Right cardiac atrium (tissue), 5 donors: ENCODE measurements at places on chromosomes 2 and 18. TPM values are rescaled to one million over a fixed set of nuclear protein-coding genes. Genes with fewer than 3 reads are reported as not detected.

GRCh38 chr2:36374585-36374984 lies 19.0 kb downstream of the CRIM1 start:
- DNase-seq = no peak

GRCh38 chr2:230413479-230413878 lies 2.5 kb upstream of the SP100 start:
- no peak for DNase-seq

DNA sequence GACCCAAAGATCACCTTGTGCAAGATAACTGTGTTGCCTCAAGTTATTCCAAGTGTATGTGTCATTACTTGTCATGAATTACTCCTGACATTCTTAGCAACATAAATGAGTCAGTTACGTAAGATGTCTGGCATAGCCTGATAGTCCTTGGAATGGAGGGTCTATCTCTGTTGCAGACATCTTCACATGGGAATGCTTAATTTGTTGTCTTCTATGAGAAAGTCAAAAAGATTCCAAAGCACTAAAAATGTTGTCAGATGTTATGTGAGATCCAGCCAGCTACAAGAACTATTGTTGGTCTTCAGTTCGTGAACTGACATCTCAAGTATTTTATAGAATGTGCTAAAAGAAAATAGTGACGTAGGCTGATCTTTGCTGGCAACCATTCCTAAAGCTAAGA lies 178.2 kb upstream of the RASGRP3 start:
- DNase-seq = no peak

DNA sequence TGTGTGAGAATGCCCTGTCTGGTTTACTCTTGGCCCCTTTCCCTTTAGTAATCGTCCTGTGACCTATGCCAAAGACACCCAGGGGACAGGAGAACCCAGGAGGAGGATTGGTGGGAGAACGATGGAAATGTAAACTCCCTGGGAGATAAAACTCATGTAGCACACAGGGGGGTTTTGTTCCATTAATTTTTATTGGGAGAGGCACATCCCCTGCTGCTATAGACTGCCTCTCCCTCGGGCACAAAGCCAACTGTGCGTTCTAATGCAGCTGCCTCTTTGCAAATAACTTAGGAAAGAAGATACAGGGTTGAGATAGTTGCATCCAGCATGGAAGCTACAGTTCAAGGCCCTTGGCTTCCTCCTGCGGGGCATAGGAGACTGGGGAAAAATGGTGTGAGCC lies 489.6 kb downstream of the SLC4A3 start:
- DNase-seq = no peak

DNA sequence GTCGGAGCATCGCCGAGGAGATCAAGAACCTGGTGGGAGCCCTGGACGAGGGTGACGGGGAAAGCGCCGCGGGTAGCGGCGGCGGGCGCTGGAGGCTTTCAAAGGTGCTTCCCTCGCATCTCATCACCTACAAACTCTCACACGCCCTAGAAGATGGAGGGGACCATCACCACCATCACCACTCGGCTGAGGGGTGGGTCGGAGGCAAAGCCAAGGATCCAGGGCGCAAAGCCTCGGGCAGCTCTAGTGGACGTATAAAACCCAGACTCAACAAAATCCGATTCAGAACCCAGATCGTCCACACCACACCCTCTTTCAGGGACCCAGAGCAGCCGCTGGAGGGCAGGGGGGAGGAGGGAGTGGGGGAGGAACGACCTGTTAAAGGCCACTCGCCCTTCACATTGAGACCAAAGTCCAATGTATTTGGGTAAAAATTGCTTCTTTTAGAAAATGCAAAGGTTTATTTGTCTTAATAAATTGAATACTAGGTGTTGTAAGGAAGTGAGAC lies 1.5 kb downstream of the SOWAHC start:
- DNase-seq = no peak

GRCh38 chr2:183195998-183196409 lies 71.8 kb downstream of the NUP35 start:
- no peak for DNase-seq

GRCh38 chr2:195447323-195447975 lies 209.6 kb upstream of the SLC39A10 start:
- no peak for DNase-seq

DNA sequence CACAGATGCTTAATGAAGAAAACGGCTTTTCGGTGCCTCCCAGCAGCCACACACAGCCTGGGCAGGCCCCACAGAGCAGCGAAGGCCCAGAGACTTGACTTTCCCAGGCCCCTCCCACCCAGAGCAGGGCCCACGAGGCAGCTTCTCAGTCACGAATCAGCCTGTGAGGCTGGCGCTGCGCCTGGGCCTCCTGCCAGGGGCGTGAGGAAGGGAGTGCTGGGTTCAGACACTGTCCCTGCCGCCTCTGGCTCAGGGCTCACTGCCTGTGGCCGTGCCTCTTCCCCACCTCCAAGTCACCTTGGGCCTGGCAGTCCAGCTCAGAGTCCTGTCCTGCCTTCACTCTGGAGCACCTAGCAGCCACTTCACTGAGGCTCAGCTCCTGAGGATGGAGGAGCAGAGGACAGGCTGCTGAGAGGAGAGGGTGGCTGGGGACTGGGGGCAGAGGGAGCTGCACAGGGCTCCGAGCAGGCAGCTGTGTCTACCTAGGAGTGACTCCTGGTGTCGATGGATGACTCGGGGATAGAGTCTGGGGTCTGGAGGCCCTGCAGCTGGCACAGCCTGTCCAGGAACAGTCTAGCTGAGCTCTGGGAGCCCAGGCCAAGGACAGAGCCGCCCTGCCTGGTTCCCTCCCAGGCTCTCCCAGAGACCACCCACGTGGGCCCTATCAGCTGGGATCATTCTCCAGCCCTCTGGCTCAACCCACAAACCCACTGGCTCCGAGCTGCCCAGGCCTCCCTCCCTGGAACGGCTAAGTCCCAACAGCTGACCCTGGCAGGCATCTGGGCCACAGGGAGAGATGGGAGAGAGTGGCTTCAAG lies 36.4 kb upstream of the FOSL2 start:
- peak; percentile 98 for DNase-seq

DNA sequence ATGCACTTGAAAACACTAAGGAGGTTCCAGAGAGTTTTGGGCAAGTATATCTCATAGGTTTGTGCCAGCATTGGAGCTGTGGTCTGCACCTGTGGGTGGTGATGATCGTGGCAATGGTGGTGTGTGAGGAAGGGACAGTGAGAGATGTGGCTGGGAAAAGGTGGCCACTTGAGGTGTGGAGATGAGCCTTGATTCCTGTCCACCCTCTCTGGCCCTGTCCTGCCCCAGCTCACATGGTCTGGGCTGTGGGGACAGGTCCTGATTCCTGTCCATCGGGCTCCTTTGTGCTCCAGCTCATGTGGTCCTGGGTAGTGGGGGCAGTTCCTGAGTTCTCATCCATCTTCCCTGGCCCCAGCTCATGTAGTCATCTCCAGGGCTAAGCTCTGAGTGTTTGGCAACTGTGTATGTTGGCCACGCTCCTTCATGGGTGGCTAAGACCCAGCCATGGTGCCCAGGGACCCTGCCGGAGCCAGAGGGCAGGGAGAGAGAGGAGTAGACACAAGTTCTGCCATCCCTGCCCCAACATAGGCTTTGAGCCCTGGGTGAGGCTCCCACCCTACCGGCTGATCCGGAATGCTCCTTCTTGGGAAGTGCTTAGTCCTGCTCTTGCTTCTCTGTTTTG lies 294.4 kb upstream of the HDAC4 start:
- no peak for DNase-seq

GRCh38 chr2:73827018-73827417 lies 1.7 kb upstream of the STAMBP start:
- DNase-seq = no peak

DNA sequence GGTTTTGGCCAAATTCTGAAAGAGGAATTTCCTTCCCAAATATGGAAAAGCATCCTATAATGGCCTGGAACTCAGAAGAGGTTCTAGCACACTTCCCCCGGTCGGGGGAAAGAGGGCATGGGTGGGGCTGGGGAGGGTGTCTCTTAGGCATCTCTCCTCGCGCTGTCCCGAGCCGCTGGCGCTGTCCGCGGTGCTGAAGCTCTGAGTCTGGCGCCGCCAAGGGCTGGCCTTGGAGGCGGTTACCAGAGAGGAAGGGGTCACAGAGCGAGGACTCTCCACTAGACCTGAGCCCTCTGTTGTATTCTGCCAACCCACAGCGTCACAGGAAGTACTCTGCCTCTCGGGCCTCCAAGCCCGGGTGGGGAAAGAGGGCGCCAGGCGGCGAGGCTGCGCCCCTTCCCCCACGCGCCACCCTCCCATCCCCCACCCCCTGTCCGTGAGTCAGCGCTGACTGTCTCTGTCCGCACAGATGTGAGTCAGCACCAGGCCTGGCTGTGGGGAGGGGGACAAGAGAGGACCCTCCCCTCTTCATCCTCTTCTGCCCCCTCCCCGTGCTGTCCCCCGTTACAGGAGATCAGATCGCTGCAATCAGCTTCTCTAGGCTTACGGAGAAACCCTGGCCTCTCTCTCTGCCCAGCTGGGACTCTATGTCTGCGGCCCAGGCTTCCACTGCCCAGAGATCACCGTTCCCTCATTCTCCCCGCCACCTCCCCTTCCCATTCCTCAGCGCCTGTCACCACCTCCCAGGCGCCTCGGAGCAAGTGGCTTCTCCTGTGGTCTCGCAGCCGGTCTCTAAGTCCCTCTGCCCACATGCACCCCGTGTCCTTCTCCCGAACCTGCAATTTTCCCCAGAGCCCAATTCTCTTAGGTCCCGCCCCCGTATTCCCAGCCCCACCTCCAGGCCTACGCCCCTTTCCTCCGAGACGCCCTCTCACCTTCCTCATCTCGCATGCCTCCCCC lies 779 bp downstream of the PTPRN start:
- peak; percentile 88 for DNase-seq

DNA sequence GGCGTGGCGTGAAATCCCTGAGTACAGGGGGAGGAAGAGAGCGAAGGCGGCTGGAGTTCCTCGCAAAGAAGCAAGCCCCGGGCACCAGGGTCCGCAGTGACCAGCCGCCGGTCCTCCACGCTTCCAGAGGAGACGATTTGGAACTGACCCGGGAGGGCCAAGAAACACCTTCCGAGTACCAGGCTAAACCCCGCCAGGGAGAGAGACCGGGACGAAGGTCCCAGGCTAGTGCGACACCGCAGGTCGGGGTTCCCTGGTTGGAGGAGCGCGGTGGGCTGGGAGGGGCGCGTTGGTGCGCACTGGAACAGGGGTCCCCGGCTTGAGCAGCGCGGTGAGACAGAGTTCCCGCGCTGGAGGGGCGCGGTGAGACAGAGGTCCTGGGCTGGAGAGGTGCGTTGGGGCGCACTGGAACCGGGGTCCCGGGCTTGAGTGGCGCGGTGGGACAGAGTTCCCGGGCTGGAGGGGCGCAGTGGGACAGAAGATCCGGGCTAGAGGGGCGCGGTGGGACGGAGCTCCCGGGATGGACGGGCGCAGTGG lies 901 bp downstream of the WDFY1 start:
- DNase-seq = peak; percentile 70

Gene DCDC2C
- not detected for total RNA-seq

Gene DPP10
- 0.23 TPM for total RNA-seq

Gene NT5DC4
- total RNA-seq = not detected

Gene HOXD1
- total RNA-seq = not detected
